ENCODE measurements at places on chromosomes 13 and 19.

DNA sequence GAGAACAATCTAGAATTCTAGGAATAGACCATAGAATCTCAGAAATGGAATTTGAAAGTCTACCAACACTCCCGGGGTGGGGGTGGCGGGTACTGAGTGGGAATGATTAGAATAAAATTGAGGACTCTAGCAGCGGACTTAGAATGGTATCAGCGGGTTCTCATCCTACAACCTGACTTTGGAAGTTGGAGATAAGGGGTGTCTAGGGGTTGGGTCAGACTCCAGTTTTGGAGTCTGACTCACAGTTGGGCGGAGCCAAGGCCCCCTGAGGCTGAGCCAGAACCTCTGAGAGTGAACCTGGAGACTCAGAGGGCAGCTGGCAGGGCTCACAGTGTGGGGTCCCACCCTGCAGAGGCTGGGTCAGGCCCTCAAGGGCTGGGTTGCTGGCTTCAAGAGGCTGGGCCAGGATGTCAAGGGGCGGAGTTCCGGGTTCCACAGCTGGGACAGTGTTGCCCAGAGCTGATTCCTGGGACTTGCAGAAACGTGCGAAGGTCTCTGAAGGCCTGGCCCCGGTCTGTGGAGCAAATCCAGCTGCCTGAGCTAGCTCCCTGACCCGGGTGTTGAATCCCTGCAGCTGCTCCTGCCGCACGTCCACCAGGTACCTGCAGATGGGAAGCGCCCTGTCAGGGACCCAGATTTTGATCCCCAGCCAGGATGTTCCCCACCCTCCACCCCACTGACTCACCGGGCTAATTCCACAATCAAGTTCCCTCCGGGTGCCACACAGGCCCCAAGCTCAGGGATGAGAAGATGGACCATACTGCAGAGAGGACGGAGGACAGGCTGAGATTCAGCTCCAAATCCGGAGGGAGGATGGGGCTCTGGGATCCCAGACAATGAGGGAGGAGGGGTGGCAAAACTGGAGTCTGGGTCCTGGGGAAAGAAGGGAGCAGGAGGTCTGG is 1.6 kb upstream of the TNNI3 start:
- no peak for DNase-seq

- no peak for DNase-seq
These were observed 92.8 kb downstream of the FAM216B start for GRCh38 chr13:42874221-42874620.

DNA sequence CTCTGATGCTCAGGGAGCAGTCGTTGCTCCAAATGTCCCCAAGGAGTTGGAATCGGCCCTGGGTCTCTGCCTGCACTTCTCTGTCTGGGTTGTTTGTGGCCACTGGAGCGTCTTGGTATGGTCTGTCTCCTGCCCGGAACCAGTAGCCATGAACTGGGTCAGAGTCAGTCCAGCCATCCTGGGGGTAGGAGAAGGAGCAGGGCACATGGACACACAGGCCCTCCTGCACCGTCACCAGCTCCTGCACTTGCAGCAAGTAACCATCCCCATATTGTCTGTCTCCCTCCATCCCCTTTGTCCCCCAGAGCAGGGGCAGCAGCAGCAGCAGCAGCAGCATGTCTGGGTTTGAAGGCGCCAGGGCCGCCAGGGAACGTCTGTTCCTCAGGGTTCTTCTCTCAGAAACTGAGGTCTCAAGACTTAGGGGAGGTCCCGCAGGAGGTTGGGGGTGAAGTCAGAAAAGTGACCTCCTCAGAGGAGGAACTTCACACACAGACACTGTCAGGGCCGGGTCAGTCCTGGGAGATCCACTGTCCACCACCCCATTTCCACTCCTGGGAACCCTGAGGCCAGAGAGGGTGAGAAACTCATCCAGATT is at the start of gene SIGLEC8:
TSS of gene SIGLEC8 (minus strand) at position 404 of the 595 bp plus-strand sequence. CDS start at position 337, 67 bp downstream.
- DNase-seq = no peak

DNA sequence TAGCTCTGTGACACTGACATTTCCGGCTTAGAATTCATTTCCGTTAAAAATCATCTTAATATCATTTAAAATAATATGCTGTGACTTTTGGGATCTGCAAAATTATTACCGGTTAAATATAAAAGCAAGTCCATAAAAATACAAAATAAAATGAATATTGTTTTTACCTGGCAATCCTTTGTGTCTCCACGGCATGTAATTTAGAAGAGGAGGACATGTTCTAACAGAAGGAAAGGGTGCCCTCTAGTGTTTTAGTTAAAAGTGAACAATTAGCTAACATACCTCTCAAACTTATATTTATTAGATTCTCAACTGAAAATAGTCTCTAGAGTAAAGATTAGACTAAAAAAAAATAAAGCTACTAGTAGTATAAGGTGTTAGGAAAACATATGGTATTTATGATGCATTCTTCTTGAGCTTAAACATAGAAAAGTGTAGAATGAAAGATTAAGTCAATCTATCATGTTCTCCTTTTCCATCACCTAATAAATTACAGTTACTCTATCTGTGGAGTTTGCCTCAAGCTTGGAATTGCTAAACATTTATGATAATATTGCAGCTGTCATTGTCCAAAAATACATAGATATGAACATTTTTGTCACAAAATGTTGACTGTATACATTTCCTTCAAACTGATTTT is 676.7 kb upstream of the SPRY2 start:
- no peak for DNase-seq

GRCh38 chr13:110444226-110444653 is 117.3 kb downstream of the RAB20 start:
- DNase-seq = no peak

DNA sequence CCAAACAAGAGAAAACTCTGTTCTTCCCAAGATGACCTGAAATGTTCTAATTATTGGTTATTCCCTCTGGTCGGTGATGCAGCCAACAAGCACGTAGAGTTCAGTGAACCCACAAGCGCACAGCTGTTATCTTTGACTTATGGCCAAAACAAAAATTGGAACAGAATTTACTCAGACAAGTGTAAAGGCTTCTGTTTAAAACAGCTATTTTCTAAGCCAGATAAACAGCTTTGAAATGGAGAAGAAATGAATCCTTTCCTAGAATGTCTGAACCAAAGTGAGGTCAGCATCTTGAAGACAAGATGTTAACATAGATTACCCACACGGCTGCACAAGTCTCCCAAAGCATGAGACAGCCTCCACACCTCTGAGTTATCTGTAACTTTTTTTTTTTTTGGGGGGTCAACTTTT is 669.2 kb downstream of the DIAPH3 start:
- no peak for DNase-seq

- no peak for DNase-seq
These were observed 150.3 kb downstream of the SLITRK5 start for GRCh38 chr13:87821512-87821911.

- no peak for DNase-seq
These were observed 11.5 kb downstream of the OR7C2 start for GRCh38 chr19:14952767-14953166.

GRCh38 chr13:27967203-27967735 is 1.8 kb downstream of the CDX2 start:
- DNase-seq = no peak

GRCh38 chr19:4449022-4449638 is 8.5 kb downstream of the UBXN6 start:
- peak; percentile 54 for DNase-seq

- no peak for DNase-seq
These were observed 20.4 kb downstream of the FAM187B start for GRCh38 chr19:35208121-35208520.

- peak; percentile 41 for DNase-seq
These were observed 26.6 kb downstream of the SHISA2 start for GRCh38 chr13:26025196-26025595.

DNA sequence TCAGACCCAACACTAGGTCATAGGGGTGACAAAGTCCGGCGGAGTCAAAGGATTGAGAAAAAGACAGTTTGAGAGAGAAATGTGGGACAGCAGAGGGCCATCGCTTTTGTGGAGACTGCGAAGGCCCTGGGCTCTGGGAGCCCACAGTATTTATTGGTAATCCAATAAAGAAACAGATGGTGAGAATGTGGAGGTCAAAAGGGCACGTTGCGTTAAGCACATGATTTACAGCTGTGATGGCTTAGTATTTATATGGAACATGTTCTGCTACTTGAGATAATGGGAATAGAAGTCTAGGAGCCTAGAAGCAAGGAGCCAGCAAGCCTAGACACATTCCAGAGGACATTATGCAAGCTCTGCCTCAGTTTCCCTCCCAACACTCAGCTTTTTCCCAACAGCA is 2521.1 kb downstream of the PCDH9 start:
- no peak for DNase-seq

DNA sequence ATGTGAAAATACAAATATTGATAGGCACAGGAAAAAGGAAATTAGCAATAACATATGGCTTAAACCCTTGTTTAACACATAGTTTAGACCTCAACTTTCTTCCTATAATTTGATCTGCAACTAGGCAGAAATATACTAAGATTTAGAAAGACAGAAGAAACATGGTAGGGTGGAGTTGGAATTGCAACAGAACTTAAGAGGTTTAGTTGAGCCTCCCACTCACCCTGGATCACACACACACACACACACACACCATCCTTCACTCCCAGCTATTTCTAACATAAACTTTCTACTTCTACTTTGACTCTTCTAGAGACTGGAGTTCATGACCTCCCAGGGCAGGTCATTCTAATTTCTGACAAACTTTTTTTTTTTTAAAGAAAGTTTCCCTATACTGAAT is 47.4 kb downstream of the FLT3 start:
- DNase-seq = no peak

Measured in C1 segment of cervical spinal cord (tissue), 14 donors.